Cardiac muscle cell (in vitro differentiated cells and primary cell): ENCODE measurements at places on chromosomes 7 and 10. TPM values are rescaled to one million over a fixed set of nuclear protein-coding genes. Genes with fewer than 3 reads are reported as not detected.

DNA sequence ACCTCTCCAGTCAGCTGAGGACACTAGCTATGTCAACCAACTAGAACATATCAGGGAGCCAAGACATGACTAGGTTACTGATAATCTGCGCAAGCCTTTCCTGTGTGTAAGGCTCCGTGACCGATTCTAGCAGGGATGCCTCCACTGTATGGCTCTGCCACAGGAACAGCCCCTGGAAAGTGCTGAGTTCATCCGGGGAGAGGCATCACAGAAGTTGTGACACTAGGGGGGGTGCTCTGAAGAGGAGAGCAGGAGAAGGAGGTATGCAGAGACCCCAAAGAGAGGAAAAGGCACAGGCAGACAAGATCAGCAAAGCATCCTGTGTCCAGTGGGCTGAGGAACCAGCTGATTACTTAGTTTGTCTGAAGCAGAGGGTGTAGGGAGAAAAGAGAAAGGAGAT, 13.5 kb downstream of the UPP1 start:
- H3K27ac ChIP-seq, result no peak overlapping the region
- no peak for DNase-seq
- no peaks in the 10 kb centered on the region for H3K36me3 ChIP-seq
- no peaks in the 10 kb centered on the region for H3K27me3 ChIP-seq
- H3K4me1 ChIP-seq, result no peaks in the 10 kb centered on the region

PNLIPRP2 gene
- not detected in 2 replicates for total RNA-seq

DNA sequence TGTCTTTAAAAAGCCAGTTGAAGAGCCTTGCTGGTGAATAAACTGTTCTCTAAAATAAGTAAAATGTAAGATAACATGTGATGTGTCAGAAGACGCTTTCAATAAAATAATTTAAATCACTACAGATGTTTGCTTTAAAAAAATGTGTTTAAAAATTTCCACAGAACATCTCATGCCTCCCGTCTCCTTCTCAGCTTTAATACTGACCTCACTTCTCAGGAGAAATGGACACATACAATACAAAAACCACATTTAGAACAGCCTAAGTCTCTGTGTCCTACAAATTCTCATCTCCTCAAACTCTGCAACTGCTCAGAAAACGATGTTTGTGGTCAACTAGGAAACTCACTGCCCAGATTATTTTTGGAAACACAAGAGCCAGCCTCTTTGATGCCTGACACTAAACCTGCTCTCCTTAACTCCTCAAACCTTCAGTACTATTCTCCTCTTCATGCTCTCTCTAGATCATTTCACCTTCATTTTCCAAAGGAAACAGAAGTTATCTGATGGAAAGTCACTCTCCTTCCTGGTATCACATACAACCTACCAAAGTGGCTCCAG, 120.3 kb downstream of the ZNF438 start:
- H3K4me3 ChIP-seq, result no peak overlapping the region
- peak overlapping the region; percentile 80 for H3K27ac ChIP-seq
- H3K36me3 ChIP-seq, result no peaks in the 10 kb centered on the region
- peaks cover 21% of the 10 kb centered on the region for H3K4me1 ChIP-seq
- H3K27me3 ChIP-seq, result no peaks in the 10 kb centered on the region

- H3K4me3 ChIP-seq, result no peak overlapping the region
- DNase-seq, result no peak
- H3K27me3 ChIP-seq, result no peaks in the 10 kb centered on the region
- peaks cover 18% of the 10 kb centered on the region for H3K4me1 ChIP-seq
- H3K36me3 ChIP-seq, result no peaks in the 10 kb centered on the region
These were observed 59.1 kb upstream of the SMNDC1 start for GRCh38 chr10:110363572-110364411.

ZNF503 gene
- 110 and 124 TPM in 2 replicates for total RNA-seq

ANXA8L1 gene
- total RNA-seq, result 0.63 TPM in 1 of 2 replicates, not detected in the other

DNA sequence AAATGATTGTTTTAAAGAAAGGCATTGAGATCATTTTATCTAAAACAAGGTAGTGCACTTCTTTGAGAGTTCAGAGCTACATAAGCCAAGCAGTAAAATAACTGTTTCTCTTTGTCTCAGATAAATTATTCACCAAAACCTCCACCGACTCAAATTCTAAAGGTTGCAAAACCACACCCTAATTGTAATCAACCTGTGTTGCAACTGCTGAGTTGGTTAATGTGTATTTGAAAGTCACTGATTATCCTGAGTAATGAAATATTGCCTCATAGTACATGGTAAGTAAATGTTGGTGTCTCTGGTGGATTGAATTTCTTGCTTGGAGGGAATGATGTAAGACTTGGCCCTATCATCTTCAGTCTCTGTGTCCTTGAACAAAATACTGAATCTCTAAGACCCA, 35.9 kb upstream of the CYP2C9 start:
- DNase-seq, result no peak
- no peak overlapping the region for H3K4me3 ChIP-seq
- no peaks in the 10 kb centered on the region for H3K36me3 ChIP-seq
- H3K4me1 ChIP-seq, result no peaks in the 10 kb centered on the region
- no peaks in the 10 kb centered on the region for H3K27me3 ChIP-seq
- H3K27ac ChIP-seq, result no peak overlapping the region

DNA sequence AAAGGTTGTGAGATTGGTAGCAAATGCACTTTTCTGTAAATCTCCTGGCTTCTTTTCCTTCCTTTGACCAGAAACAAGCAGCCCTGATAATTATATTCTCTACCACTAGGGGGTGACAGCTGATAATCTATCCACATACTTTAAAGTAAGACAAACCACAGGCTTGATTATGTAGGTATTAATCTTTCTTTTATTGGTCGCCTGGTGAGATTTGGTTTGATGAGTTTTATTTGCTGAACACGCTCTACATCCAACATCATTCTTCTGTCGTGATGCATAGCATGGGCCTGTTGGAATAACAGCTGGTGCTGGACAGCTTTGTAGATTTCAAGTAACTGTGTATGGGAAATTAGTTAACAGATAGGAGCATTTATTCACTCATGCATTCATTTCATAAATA, 63.5 kb downstream of the ZNF365 start:
- DNase-seq, result peak; percentile 68
- H3K27me3 ChIP-seq, result no peaks in the 10 kb centered on the region
- no peak overlapping the region for H3K27ac ChIP-seq
- H3K4me1 ChIP-seq, result peaks cover 20% of the 10 kb centered on the region
- H3K36me3 ChIP-seq, result no peaks in the 10 kb centered on the region

MMRN2 gene
- total RNA-seq, result 3.1 and 7.9 TPM in 2 replicates

- H3K27me3 ChIP-seq, result no peaks in the 10 kb centered on the region
- no peak overlapping the region for H3K27ac ChIP-seq
- no peak for DNase-seq
- H3K4me1 ChIP-seq, result no peaks in the 10 kb centered on the region
- H3K36me3 ChIP-seq, result peaks cover 32% of the 10 kb centered on the region
- no peak overlapping the region for H3K4me3 ChIP-seq
These were observed 12.2 kb downstream of the ZNF117 start for GRCh38 chr7:64978497-64979203.

- H3K27ac ChIP-seq, result no peak overlapping the region
- H3K27me3 ChIP-seq, result no peaks in the 10 kb centered on the region
- H3K4me1 ChIP-seq, result no peaks in the 10 kb centered on the region
- no peak for DNase-seq
- H3K36me3 ChIP-seq, result peaks cover 15% of the 10 kb centered on the region
These were observed 7.0 kb downstream of the MRPL43 start for GRCh38 chr10:100980311-100980710.
